ENCODE measurements at places on chromosomes 13 and 19. TPM values are rescaled to one million over a fixed set of nuclear protein-coding genes. Genes with fewer than 3 reads are reported as not detected.

GRCh38 chr13:107035778-107036177, 467.8 kb upstream of the ARGLU1 start:
- peak; percentile 6 for DNase-seq

GRCh38 chr19:45104658-45105349, 11.8 kb downstream of the PPP1R37 start:
- DNase-seq, result no peak

- no peak for DNase-seq
Observed at GRCh38 chr13:53018690-53019647, 9.6 kb upstream of the OLFM4 start.

DNA sequence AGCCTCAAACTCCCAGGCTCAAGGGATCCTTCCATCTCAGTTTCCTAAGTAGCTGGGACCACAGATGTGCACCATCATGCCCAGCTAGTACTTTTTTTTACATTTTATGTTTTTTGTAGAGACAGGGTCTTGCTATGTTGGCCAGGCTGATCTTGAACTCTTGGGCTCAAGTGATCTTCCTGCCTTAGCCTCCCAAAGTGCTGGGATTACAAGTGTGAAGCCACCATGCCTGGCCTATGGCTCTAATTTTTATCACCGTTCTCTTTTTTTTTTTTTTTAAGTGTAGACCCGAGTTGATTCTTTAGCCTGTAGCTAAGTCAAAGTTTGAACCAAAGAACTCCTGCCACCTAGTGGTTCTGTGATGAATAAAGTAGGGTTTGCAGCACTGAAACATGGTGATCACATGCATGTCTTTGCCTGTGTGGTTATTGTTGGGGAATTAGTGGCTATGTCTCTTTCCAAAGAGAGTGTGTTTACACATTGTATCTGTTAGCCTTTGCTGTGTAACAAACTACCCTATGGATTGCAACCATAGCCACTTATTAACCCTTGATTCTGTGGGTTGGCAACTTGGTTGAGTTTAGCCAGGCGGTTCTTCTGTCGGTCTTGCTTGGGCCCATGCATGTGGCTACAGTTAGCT, 11.6 kb downstream of the NFILZ start:
- DNase-seq, result peak; percentile 65

- DNase-seq, result no peak
Observed at GRCh38 chr19:35142606-35143230, 337 bp upstream of the FXYD7 start.

GRCh38 chr19:16446724-16447368, 24.9 kb downstream of the EPS15L1 start:
- peak; percentile 100 for DNase-seq

C19orf81 gene
- 0.89 TPM for total RNA-seq

DNA sequence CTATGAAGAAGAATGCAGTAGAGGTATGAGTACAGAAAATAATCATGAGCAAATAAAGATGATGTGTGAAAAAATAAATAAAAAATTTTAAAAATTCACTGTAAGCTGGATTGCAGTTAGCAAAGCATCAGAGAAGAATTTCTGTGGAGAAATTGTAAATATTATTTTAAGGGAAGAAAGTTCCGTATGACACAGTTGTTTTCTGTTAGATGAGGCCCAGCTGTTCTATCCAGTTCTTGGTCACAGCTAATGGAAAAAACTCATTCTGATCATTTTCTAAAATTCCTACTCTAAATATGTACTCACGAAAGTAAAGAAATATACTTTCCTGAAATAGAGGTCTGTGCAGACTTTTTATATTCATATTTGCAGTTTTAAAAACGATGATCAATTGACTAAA, 578.8 kb downstream of the DCT start:
- no peak for DNase-seq

CILP2 gene
- total RNA-seq, result under 0.01 TPM

ADM5 gene
- 0.26 TPM for total RNA-seq

DNA sequence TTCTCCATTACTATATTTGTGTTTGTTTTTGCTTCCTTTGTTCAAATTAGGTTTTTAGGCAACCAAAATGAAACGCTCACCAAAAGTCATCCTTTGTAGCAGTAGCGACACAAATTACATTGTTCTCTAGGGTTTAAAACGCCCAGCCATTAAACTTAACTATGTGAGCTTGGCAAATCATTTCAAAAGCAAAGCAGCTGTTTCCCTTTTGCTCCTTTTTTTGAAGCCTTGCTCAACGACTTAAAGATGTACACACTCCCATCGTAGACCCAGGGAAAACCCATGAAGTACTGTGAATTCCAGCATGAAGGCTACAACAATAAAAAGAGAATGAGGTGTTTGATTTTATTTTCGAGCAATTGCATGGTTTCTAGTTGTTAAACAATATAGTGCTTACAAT, 106.7 kb downstream of the RAP2A start:
- no peak for DNase-seq

DNA sequence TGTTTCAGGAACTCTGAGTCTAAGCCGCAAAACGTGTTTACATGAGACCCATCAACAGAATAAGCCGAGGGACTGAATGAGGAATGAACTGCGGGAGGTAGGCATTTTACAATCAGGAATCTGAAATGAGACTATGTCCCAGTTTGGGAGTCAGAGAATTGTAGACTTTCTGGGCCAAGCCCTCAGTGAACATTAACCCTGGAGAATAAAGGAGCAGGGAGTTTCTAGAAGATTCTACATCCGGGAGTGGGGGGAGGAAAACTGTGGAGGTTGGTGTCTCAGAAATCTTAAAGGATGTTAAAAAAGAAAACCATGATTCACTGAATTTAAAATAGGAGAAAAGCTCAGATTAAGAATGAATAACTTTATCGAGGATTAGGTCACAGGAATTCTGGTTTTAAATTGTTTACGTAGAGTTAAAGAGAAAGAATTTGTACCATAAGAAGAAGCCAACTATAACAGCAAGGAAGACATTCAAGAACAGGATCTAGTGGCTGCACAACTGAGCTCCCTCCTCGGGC, 18.5 kb downstream of the RFX2 start:
- DNase-seq, result no peak

SRRM5 gene
- not detected for total RNA-seq

DCT gene
- total RNA-seq, result not detected

GRCh38 chr19:47824396-47824795, 2.7 kb downstream of the CRX start:
- DNase-seq, result no peak

GRCh38 chr13:111947876-111948275, 119.1 kb upstream of the SOX1 start:
- no peak for DNase-seq

DNA sequence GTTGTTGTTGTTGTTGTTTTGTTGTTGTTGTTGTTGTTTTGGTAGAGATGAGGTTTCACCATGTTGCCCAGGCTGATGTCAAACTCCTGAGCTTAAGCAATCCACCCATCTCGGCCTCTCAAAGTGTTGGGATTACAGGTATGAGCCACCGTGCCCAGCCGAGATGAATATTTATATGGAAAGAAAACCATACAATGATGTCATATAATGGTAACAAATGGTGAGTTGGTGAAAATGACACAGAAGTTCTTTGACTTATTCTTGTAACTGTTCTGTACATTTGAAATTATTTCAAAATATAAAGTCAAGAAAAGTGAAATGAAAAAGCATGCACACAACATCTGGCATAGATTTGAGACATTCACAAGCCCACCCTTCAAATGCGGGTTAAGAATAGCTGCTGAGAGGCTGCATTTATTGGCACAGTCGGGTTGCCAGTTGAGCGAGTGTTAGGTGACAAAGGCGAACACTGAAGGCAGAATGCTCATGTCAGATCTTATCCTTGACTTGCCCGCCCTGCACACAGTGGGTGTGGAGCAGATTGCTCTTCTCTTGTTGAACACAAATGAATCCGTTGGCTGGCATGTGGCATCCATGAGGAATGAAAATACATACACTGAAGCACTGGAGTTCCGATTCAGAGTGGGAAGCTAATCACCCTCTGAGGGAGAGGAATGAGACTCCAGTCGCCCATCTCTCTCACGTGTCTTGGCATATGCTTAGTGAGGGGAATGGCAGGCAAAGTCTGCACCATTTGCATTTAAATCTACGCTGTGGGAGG, 15.8 kb upstream of the UBE2S start:
- no peak for DNase-seq

DIRAS1 gene
- total RNA-seq, result 0.13 TPM

DNA sequence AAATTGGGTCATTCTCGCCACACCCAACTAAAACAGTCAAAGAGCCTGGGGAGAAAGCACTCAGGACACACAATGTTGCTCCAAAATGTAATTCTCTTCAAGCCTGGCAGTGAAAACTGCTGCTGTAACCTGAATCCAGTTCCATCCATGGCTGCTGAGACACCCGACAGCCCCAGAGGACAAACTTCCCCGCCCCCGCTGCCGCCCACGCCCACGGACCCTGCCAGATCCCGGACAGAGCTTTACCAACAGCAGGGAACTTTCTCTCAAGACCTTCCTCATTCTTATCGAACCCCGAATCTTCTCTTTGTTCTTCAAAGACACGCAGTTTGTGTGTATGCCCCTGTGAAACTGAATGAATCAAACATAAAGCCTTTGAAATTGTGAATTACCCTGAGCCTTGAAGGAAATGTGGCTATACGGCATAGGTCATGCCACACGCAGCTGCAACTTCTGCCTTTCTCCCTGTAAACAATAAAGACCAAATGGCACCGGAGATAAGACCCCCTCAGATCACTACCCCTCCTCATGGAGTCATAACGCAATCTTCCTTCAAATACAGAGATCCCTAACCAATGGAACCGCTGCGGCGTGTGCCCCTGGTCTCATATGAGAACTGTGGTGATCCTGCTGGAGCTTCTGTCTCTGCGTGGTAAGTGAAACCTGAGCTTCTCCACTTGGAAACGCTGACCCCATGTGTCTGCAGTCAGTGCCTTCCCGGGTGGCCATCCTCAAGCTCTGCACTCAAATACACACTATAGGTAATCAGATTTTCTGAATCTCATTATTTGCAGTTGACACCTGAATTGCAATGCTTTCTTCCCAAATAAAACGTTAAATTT, 4.8 kb upstream of the LAMP1 start:
- DNase-seq, result peak; percentile 8

GRCh38 chr13:110551284-110551683, 10.2 kb downstream of the RAB20 start:
- DNase-seq, result no peak

- no peak for DNase-seq
Observed at GRCh38 chr13:50474088-50474662, 369.3 kb downstream of the DLEU7 start.

DNA sequence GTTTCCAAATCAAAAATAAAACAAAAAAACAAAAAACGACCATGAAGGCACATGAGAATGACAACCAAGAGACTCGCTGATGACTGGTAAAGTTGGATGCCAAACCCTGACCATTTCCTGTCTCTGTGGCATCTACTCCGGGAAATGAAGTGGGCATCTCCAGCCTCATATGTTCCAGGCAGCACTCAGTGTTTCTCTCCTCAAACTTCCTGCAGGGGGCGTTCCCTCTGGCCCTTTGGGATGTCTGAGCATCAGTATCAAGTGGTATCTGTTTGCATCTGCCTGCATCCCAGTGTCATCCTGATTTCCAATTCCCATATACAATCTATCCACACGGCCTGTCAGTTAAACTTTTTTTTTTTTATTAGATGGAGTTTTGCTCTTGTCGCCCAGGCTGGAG, 9.8 kb upstream of the SIGLEC12 start:
- DNase-seq, result peak; percentile 10

IQCN gene
- 0.13 TPM for total RNA-seq

- DNase-seq, result no peak
Observed at GRCh38 chr13:50654331-50654730, 189.2 kb downstream of the DLEU7 start.

DNA sequence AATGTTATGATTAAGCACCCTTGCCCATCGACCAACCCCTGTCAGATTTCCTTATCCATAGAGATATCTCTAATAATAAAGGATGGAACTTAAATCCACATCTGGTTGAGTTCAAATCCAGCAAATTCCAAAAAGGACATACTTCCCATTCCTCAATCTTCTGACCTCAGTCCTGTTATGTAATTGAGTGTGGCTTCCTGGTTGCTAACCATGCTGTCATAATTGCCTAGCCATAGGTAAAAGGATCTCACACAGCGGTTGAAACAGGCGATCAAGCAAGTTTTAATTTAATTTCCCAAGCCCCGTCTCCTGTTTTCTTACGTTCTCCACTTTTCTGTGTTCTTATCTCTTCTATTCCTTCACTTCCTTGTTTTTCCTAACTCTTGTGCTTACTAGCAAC, 550.3 kb downstream of the GPC6 start:
- no peak for DNase-seq

ZNF497 gene
- 0.89 TPM for total RNA-seq

- DNase-seq, result no peak
Observed at GRCh38 chr13:39554371-39554770, 48.6 kb downstream of the LHFPL6 start.

DNA sequence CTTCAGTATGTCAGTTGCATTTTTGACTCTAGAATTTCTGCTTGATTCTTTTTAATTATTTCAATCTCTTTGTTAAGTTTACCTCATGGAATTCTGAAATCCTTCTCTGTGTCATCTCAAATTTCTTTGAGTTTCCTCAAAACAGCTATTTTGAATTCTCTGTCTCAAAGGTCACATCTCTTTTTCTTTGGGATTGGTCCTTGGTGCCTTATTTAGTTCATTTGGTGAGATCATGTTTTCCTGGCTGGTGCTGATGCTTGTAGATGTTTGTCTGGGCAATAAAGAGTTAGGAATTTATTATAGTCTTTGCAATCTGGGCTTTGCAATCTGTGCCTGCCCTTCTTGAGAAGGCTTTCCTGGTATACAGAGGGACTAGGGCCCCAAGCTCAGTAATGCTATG, 18.5 kb upstream of the KBTBD7 start:
- DNase-seq, result no peak

GRCh38 chr19:28914173-28914572, 298.8 kb downstream of the UQCRFS1 start:
- DNase-seq, result no peak

TNFSF9 gene
- 0.63 TPM for total RNA-seq

KLK8 gene
- not detected for total RNA-seq

DNA sequence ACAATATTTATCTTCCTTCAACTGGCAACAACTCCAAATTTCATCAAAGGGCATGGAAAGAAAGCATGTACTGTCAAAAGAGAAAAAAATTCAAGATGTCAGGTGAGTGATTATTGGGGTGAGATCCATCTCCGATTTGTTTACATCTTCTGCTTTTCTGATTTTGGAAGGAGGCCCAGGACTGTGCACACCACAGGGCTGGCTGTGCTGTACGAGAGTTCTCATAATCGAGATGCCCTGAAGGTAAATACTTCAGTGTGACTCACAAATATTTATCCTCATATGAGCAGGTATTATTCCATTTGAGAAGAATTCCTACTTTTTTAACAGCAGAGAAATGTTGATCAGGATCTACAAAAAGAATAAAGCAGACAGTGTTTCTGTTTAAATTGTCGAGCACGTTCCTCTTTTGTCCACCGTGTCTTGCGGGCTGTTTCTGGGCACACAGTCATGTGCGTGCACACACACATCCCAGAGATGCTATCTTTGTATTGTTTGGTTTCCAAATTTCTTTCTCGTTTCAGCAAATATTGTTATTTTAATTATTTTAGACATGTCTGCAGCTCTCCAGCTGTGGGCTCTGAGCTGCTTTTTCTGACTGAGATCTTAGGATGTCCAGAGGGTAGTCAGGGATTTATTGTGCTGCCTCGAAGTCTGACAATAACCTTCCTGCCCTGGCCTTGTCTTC, 103.8 kb downstream of the KL start:
- DNase-seq, result no peak
